ENCODE measurements at places on chromosomes 2 and 18.
A peak's percentile ranks its signal among the peaks of the same experiment; 100 is the strongest.

- no peak for DNase-seq
These were observed 113.8 kb upstream of the DLX2 start for GRCh38 chr2:172216477-172216876.

GRCh38 chr2:95296011-95296410 is 1.1 kb upstream of the KCNIP3 start:
- DNase-seq = no peak

DNA sequence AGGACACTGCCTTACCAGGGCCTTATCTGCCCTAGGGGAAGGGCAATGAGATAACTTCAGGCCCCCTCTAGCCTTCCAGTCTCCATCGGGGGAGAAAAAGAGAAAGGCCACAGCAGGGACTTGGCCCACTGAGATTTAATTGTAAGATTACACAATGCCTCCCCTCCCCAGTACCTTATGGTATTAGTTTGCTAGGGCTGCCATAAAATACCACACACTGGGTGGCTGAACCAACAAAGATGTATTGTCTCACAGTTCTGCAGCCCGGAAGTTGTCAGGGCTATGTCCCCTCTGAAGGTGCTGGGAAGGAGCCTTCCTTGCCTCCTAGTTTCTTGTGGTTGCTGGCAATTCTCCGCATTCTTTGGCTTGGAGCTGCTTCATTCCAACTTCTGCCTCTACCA is 34.8 kb upstream of the SPATA3 start:
- no peak for DNase-seq

DNA sequence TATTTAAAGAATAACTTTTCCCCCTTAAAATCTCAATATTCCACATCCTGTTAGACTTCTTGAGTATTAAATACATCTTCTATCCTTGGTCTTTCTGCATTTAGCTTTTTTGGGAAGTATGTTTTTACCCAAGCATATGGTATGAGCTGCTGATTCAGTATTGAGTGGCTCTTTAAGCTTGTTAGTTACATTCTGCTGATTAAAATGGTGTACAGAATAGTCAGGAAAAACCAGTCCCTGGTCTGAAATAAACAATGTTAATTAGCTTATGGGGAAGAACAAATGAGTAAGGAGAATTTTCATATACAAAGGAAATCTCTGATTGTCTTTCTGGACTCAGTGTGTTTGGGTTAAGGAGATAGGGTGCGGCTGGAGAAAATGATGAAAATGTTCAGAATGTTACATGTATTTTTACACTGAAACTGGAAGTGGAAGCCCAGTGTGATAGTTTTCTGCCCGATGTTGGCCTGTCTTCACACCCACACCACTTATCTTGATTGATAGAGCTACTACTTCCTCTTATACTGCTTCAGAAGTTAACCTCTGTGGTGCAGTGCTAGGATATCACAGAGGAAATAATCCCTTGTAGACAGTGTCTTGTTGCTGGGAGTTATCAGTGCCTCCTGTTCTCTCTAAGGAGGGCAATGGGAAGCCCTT is 84.0 kb downstream of the MSH2 start:
- DNase-seq = no peak

- DNase-seq = no peak
These were observed 328.2 kb downstream of the KCNJ3 start for GRCh38 chr2:155026651-155027174.

DNA sequence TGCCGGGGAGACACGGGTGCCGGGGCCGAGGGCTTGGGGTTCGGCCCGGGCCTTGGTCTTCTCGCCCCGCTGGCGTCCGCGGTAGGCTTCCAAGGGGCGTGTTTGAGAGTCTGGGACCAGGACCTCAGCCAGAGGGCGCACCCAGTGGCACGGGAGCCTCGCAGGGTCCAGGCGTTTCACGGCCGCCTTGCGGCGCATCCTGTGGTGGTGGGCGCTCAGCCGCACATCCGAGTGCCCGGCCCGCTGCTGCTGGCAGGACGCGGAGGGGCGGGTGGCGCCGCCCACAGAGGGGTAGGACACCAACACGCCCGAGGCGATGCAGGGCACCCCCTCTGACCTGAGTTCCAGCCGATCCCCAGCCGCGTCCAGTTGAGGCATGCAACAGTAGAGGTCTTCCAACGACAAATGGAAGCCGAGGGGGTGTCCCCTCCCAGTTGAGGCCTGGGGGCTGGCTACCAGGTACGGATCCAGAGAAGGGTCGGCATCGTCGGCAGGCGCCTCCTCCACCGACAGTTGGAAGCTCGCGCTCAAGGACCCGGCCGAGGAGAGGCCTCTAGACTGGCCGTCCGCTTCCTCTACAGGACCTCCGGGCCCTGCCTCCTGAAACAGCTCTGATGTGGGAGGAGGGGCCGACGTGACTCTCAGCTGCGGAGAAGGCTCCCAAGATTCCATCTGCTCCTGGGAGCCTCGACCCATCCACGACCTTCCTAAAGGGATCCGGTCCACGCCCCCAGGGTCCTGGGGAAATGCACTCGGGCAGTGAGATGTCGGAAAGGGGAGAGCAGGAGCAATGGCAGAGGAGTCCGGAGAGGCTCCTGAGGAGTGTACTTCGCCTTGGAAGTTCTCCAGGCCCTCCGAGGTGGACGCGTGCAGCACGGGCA is 6.3 kb downstream of the C2orf81 start:
- DNase-seq = peak; percentile 21

DNA sequence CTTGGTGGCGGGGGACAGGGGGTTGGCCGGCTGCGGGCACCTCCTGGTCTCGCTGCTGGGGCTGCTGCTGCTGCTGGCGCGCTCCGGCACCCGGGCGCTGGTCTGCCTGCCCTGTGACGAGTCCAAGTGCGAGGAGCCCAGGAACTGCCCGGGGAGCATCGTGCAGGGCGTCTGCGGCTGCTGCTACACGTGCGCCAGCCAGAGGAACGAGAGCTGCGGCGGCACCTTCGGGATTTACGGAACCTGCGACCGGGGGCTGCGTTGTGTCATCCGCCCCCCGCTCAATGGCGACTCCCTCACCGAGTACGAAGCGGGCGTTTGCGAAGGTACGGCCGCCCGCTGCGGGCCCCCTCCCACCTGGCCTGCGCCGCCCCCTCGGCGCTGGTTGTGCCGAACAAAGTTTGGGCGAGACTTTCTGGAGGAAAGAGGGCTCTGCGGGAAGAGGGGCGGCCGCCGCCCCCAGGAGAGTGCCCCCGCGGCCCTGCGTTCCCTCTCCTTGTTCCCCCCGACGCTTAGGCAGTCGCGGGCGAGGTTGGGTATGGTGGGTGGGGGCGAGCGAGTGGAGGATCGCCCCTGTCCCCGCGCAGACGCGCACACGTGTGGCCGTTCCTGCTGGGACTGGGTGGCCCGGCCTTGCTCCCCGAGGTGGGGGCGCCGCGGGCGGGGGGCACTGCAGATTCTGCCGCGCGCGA is 866 bp downstream of the CRIM1 start:
- peak; percentile 27 for DNase-seq

GRCh38 chr18:77076111-77076510 is 56.5 kb downstream of the MBP start:
- no peak for DNase-seq

- DNase-seq = no peak
These were observed 216.3 kb downstream of the ANAPC1 start for GRCh38 chr2:111667542-111668273.

- DNase-seq = no peak
These were observed 3.2 kb downstream of the CRYBA2 start for GRCh38 chr2:218990052-218990451.
